ENCODE measurements at places on chromosomes 3 and 15.

GRCh38 chr3:46972396-46972795 lies 4.1 kb downstream of the CCDC12 start:
- DNase-seq: no peak

DNA sequence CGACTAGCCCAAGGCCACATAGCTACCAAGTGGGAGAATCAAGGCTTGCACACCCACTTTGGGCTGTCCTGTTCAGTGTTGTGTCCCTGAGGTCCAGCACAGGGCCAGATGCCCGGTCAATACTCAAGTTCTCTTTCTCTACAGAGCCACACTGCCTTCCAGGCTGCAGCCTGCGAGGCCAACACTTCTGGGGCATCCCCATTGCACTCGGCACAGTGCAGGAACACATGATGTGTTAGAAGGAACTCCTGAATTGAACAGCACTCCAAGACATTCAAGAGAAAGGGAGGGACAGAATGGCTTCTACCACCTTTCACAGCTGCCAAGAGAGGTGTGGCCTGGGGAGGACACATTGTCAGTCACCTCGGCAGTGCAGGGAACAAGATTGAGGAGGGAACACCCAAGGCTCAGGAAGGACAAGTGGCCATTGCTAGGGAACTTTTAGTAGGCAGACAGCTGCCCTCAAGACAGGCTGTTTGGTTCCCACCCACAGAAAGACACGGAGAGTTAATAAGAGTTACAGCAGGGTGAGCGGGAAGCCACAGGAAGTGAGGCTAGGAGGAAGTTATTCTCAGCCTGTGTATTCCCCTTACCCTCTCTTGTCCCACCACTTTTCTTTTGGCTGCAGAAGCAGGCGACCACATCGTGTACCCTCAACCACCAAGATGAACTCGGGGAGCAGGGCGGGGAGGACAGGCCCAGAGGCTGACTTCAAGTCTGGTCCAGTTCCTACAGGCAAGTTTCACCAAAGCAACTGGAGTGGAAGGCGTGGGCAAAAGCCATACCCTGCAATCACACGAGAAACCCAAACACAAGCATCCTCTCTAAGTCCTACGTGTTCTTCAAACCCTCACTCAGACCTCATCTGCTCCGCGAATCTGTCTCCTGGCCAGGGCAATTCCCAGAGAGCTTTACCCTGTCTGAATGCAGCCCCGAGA lies 69.4 kb downstream of the SRGAP3 start:
- no peak for DNase-seq

DNA sequence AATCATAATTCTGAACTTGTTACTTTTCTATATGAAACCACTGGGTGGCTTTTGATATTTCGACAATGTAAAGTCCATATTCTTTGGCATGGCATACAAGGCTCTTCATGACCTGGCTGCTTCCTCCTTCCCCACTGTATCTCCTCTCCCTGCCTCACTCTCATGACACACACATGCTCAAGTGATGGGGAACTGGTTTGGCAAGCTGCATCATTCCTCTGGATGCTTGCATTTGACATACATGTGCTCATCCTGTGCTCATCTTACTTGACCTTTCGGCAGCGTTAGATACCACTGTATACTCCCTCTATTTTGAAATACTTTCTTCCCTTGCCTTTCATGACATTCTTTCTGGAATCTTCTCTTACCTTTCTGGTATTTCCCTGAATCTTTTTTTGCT lies 51.8 kb upstream of the ZDHHC23 start:
- no peak for DNase-seq

- no peak for DNase-seq
Observed at GRCh38 chr3:187852842-187853730, 107.8 kb upstream of the BCL6 start.

DNA sequence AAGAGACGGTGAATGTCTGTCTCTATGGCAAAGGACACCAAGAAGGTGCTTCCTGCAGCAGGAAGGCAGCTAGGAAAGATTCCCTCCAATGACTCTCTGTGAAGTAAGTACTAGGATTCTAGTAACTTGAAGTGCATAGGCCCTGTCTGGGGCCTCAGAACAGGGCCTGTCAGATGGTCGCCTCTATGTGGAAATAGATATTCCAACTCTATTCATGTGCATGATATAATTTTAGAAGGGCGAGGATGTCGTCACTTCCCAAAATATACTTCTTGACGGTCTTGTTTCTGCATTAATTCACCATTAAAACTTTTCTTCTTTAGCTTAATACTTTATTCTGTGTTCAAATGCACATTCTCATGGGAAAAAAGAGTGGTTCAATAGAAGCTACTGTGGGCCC lies 167.0 kb downstream of the TLE3 start:
- DNase-seq: no peak

DNA sequence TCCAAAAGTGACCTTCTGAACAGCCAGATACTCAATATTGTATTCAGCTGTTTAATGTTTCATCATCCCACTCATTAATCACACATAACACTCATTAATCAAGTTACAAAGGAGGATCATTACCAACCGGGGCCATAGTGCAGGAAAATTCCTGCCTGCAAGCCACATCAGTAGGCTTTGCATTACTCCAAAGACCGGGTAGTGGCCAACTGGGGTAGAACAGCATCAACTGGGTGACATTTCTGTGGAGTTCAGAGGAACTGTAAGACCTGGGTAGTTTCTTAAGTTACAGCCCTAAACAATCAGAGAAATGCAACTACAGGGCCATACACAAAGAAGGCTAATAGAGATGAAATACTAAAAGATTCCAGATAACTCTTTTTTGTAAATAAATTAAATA lies 253.1 kb downstream of the WDR72 start:
- no peak for DNase-seq

DNA sequence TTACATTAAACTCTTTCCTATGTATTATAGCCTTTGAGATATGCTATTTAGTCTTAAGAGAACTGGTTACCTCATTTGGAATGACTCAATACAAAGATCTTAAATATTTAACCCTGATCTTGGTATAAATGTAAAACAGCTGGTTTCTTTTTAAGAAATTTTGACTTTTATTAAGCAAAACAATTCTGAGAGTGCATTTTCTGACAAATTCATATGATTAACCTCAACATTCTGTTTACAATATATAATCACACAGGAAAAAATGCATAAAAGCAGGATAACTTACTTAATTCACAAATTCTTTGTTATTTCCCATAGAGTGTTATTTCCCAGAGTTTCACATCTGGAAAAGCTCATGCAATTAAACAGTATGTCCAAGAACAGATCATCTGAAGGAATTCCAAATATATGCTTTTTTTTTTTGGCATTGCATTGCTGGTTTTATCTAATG lies 400.4 kb upstream of the THBS1 start:
- no peak for DNase-seq

DNA sequence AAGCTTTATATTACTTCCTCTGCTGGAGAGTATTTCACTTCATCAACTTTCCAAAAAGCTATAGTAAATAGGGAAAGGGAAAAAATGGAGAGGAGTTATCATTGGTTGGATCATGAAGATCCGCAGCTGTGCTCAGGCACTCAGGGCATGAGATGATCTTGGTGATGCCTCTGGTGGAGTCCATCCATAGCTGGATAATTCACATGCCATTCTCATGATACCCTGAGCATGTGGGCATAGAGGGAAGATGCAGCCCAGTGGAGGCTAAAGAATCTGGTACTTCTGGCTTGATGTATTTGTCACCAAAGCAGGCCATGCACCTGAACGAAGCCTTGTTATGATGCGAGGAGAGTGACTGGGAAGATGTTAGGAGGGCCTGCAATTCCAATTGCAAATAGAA lies 150.2 kb downstream of the CHST2 start:
- DNase-seq: no peak

DNA sequence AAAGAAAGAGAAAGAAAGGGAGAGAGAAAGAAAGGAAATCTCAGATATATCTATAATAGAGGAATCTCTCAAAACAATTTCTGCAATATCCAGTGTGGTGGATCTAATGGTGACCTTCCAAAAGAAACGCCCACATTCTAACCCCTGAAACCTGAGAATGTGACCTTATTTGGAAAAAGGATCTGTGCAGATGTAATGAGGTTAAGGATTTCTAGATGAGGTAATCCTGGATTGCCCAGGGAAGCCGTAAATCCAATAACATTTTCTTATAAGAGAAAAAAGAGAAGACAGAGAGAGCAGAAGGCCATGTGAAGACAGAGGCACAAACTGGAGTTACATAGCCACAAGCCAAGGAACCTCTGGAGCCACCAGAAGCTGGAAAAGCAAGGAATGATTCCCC lies 307.6 kb downstream of the ZBTB20 start:
- DNase-seq: no peak

GRCh38 chr3:4271834-4272233 lies 31.3 kb upstream of the SETMAR start:
- peak; percentile 28 for DNase-seq

GRCh38 chr3:124346487-124346886 lies 354.6 kb upstream of the ROPN1 start:
- DNase-seq: no peak

DNA sequence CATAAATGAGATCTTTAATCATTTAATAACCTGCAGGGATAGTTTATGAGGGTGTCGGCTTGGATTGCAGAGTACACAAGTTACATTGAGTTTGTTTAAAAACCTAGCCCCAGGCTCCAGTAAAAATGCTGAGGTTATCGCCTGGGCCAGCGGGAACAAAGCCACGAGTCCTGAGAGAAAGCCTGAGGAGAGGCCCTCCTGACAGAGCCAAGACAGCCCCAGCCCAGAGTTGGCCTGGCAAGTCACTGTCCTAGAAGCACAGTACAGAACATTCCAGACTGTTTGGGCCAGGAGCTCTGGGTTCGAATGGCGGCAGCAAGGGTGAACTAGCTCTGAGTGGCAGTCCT lies 32.4 kb downstream of the SEC61A1 start:
- DNase-seq: no peak

DNA sequence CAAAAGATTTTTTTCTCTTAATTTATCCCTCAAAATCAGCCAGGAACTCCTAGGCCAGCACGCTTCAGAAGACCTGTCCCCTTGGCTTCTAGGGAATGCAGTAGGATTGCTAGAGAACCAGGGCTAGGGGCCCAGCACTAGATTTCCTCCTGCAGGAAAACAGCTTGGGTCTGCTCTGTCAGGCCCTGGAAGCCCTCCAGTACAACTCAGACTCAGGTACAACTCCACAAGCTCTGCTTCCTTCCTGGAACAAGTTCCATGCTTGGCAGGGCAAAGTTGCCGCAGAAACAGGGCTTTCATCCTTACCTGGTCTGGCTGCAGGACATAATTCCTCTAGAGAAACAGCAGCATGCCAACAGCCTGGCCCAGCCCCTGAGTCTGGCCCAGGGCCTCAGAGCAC lies 96.1 kb upstream of the CTNNB1 start:
- no peak for DNase-seq

DNA sequence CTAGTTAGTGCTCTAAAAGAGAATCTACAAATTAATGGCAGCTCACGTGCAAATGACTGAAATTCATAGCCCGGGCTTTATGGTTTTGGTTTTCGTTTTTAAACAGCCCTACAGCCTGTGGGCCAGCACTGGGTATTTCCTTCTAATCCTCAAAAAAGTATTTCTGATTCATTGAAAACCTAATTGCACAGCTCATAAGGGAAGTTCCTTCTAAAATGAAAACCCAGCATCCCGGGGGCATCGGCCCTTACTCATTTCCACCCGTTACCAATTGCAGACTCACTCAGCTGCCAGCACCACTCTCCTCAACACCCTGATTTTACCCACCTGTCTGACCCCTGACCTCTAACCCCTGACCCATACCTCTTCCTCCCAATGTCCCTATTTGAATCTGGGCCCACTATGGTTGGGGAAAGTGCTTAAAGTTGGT lies 59.5 kb upstream of the ZNF148 start:
- no peak for DNase-seq

GRCh38 chr15:68586274-68586961 lies 7.6 kb downstream of the CORO2B start:
- DNase-seq: peak; percentile 52

GRCh38 chr3:167251678-167252077 lies 128.4 kb downstream of the ZBBX start:
- DNase-seq: no peak
